ENCODE measurements at places on chromosomes 4 and X.
A peak's percentile ranks its signal among the peaks of the same experiment; 100 is the strongest.

GRCh38 chr4:158042591-158043030, 130.2 kb downstream of the GASK1B start:
- no peak for DNase-seq

DNA sequence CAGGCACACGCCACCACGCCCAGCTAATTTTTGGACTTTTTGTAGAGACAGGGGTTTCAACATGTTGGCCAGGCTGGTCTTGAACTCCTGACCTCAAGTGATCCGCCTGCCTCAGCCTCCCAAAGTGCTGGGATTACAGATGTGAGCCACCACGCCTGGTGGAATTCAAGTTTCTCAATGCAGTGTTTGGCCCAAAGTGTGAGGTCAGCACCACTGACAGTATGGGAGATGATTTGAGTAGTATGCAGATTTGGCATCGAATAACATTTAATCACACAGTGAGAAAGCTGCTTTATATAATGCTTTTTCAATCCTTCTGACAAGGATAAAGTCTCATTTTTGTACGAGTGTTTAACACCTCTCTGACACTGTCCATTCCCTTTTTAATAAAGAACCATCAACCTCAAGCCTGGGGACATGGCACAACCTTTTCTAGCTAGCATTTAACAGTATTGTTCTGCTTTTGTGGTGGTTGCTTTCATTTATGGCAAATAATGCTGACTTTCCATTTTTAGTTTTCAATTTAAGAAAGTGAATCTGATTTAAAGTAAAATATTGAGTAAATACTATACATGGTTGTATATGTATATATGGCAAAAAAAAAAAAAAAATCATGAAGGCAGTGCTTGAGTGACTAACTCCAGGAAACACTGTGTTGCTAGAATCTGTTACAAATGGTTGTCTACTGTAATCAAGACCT, 4.3 kb upstream of the NSUN7 start:
- no peak for DNase-seq

DNA sequence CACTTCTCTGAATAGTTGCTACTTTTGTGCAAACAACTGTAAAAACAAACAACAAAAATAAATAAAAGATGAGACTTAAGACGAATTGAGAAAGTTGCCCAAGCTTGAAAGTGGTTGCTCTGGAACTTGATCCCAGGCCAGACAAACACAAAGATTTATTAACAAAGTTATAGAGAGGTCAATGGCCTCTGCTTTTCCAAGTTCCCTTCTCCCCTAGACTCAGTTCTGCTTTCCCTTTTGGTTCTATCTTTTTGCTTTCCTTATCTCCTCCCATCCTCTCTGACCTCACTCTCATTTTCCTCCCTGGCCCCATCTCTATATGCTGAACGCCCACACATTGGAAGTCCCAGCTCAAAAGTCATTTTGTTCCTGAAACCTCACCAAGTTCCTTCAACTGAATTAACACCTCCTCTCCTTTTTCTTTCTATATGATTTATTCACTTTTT, 82.7 kb downstream of the MXRA5 start:
- no peak for DNase-seq

DNA sequence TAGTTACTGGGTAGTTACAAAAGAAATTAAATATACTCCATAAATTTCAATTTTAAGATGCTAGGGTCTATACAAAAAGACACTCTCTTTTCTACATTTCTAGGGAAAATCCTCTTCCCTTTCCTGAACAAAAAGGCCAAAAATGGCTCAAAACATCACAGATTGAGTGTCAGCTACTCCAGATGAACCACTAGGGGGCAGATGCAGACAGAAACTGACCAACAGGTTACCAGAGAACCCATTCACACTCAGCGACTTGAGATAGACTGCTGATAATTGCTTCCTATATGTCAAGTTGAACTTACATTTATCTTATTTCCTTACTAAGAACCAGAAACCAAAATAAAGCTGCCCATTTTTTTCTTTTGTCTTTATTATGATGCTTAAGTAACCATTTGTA, 83.4 kb upstream of the MID1IP1 start:
- no peak for DNase-seq

DNA sequence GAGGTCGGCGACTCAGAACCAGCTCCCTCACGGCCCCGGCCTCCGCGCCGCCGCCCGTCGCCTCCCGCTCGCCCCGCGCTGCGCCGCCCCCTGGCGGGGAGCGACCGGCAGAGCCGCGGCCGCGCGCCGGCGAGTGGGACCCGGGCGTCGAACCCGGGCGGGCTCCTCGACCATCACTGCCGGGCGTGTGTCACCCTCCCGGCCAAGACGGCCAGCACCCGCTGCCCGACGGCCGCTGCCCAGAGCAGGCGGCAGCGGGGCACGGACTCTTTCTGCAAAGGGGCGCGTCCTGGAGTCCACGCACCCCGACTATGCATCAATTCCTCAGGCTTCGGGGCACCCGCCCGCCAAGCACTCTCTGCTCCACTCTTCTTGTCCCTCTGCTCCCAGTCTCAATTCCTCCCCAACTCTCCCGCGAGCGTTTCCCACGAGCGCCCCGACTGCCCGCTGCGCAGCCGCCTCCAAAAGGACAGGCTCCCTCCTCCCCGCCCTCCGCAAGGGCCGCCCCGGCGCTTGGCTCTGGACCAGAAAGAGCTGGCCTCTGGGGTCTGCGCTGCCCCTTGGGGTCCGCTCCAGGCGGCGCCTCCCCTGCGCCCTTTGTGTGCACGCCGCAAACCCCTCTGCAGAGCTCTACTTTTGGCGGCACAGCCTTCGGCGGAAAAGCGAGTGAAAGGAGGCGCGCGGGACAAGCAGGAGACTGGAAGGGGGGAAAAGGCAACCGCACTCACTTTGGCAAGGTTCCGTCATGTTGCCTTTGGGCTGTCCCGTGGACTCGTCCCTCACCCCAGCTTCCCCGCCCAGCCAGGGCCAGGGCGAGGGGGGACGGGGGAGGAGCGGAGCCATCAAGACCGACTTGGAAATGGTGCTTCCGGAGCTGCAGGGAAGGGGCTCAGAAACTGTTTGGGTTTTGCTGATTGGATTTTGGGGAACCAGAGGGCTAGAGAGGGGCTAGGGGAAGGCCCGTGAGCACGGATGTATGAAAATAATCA, 1.0 kb downstream of the PDE5A start:
- DNase-seq = peak; percentile 43

- DNase-seq = no peak
Observed at GRCh38 chr4:76879731-76880364, 18.1 kb downstream of the SOWAHB start.

DNA sequence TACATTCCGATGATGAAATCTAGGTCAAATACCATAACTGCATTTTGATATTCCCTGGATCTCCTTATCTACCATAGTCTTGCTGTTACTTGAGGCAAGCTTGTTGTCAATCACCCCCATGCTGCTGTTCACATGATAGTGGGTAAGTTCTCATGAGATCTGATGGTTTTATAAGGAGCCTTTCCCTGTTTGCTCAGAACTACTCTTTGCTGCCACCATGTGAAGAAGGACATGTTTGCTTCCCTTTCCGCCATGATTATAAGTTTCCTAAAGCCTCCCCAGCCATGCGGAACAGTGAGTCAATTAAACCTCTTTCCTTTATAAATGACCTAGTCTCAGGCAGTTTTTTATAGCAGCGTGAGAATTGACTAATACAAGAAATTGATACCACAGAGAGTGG, 432.0 kb downstream of the GLUD2 start:
- no peak for DNase-seq

GRCh38 chrX:11665168-11666111, at the start of gene ARHGAP6:
TSS of gene ARHGAP6 (minus strand) at chrX:11665920. CDS start at chrX:11664828, 1,092 bp downstream.
- DNase-seq = no peak

DNA sequence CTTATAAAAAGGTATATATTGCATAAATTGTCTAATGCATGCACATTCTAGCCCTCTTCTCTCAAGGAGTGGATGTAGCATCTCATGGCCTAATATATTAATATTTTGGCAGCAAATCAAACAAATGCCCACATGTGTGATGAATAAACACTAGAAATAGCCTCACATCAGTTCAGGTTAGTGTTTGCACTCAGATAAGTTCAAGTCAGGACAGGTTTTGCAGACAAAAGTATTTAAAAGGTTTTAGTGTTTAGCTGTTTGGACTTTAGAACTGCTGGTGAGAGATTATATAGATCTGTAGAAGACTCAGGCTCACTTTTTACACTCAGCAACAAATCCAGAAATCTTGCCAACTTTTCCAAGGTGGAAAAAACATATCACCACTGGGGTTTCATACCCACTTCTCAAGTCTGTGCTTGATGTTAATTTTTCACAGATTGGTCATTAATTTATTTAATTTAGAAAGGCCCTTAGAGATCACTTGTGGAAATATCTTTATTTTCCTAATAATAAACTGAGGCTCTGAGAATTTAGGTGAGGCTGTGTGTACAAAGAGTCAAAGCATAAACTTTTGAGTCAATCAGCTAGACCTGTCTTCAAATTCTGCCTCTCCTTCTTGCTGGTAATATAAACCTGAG, 362.6 kb downstream of the GASK1B start:
- no peak for DNase-seq

DNA sequence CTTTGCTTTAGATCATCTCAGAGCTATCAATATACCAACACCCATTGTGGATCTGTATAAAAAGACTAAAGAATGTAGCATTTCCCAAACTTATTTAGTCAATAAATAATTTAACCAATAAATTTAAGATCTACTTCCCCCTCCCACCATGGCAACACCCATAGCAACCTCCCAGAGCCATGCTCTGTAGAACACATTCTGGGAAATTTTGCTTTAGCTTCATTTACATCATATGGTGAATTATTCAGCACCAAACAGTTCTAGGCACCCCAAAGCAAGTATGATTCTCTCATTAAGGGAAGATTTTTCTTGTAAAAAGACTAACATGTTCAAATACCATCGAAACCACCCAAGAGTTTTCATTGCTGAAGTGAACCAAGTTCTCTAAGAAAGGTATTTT, 80.5 kb upstream of the GPR34 start:
- DNase-seq = no peak

GRCh38 chr4:15413010-15413622, 14.7 kb upstream of the C1QTNF7 start:
- DNase-seq = no peak

DNA sequence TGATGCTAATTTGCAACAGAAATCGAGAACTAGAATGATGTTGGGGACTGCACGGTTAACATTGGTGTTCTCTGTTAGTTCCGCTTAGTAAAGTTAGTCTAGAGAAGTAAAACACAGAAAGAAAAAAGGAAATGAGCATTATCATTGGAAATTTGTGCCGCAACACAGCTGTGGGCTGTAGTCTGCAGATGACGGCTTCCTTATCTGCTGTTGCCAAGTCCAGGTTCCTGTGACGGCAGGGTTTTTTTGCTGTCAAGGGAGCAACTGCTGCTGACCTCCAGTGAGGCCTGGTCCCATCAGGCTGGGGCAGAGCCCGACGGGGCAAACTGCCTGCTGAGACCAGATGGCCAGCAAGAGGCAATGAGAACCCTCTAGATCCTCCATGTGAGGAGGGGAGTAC, 38.9 kb upstream of the PHEX start:
- DNase-seq = no peak

- DNase-seq = no peak
Observed at GRCh38 chrX:11185861-11186260, 74.7 kb downstream of the HCCS start.

Measured in CD4-positive, alpha-beta T cell treated with Interleukin-2 at 100 ng/mL for 4 hours (primary cell).